ENCODE measurements at places on chromosomes 3 and 15. TPM values are rescaled to one million over a fixed set of nuclear protein-coding genes. Genes with fewer than 3 reads are reported as not detected.

The PIF1 gene
- total RNA-seq: 111 TPM

The KCNH8 gene
- total RNA-seq: 2.3 TPM

The MKRN2OS gene
- not detected for total RNA-seq

The GOLGA6A gene
- 0.59 TPM for total RNA-seq

The CTXND1 gene
- not detected for total RNA-seq

The CAMP gene
- total RNA-seq: not detected

The A4GNT gene
- not detected for total RNA-seq

The SEC22A gene
- 26.4 TPM for total RNA-seq

The FBXO40 gene
- not detected for total RNA-seq

The UACA gene
- total RNA-seq: 33.0 TPM
